Esophagus squamous epithelium (tissue), 5 donors: ENCODE measurements at places on chromosomes 7 and 10.

GRCh38 chr10:103640436-103641181 is 147.1 kb downstream of the NEURL1 start:
- no peak for DNase-seq

- no peak for DNase-seq
Observed at GRCh38 chr10:133100706-133101415, 13.1 kb downstream of the ADGRA1 start.

- DNase-seq: no peak
Observed at GRCh38 chr7:127995156-127995880, 35.9 kb downstream of the LRRC4 start.

DNA sequence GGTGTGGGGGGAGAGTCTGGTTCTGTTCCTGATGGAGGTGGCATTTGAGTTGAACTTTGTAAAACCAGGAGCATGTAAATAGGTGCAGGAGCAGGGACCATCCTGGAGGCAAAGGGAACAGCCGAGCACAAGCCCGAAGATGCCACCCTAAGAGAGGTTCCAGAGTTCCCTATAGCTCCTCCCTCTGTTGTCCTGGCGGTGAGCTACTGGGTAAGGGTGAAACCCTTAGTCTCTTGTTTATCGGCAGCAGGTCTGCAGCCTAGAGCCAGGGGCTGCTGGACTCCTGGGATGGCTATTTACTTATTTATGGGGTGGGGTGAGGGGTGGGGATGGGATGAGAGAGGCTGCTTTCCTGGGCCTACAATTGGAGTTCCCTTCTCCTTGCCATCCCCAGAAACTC is 6.5 kb upstream of the LBX1 start:
- no peak for DNase-seq

DNA sequence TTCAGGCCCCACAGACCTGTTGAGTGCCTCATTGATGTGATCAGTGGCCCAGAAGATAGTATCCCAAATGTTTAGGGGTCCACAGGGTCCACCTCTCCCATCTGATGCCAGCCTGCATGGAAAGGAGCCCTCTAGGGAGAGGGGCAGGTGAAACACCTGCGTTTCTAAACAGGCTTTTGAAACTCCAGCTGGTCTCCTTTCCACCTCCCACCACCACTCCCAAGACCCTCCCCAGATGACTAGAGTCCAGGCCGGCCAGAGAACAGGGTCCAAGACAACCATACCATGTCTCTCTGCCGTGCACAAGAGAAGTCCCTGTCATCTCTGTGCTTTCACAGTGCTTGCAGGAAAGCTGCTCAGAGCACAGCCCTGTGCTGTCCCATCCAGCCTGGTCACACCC is 105.0 kb upstream of the NANOS1 start:
- DNase-seq: no peak

DNA sequence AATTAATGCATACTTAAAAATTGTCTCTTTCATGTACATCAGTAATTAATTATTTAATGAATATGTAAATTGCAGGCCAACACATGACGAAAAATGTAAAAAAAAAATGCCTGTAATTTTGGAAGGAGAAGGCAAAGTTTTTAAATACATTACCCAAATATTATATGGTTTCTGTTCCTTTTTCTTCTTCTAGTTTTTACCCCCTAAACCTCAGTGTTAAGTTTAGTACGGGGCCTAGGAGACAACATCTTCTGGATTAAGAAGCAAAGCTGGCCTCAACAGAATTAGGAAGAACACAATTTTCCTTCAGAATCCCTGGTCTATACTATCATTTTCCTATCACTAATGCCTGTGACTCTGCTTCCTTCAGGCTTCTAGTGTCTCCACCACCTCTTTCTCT is 459.3 kb upstream of the NRP1 start:
- DNase-seq: no peak

GRCh38 chr7:45118889-45119331 is 7.4 kb upstream of the TBRG4 start:
- DNase-seq: no peak

DNA sequence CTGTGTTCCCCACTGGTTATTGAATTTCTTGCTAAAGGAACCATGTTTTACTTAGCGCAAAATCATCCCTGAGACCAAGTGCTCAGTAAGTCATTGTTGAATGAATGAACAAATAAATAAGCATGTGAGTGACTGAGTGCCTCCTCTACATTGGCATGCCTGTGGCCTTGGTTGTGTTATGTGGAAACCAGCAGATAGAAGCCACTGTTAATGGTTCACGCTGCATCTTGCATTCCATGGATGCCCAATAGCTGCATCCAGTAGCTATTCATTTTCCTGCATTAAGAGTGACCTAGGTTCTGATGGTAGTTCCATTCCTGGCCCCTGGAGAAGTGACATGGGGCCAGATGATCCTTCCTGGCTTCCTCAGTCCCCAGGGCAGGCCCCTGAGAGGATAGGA is 113.3 kb upstream of the BMPER start:
- no peak for DNase-seq

DNA sequence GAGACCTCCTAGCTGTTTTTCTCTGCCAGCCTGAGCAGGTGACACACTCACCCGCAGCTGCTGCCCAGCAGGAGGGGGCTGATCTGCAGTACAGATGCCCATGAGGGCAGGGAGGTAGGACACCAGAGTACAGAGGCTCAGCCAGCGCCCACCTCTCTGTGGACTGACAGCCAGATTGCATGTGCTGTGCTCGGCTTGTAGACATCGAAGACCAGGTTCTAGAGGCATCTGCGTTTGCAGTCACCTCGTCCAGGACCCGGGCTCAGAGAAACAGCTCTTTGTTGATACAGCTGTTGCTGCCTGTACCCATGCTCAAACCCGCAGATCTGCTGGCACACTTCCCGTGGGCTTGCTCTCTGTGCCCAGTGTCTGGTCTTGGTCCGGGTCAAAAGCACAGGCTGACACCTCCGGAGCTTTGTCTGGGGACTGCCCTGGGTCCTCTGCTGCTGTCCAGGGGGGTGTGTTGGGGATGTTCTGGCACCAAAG is 224.7 kb downstream of the GLRX3 start:
- DNase-seq: no peak

DNA sequence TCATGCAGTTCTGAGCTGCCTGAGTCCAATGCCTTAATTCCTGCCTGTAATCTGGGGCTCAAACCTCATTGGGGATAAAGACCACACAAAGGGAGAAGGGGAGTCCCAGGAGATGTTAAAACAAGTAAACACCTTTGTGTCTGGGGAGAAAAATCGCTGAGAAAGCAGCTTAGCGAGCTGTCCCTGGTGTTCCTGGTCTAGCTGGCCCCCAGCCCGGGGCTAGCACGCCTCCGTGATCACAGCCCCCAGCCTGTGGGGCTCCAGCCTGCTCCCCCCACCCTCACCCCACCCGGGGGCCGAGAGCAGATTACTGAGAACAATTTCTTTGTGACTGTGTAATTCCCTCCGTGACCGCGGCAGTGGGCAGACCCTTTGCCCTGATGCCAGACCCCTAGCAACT is 24.8 kb downstream of the DPCD start:
- no peak for DNase-seq

DNA sequence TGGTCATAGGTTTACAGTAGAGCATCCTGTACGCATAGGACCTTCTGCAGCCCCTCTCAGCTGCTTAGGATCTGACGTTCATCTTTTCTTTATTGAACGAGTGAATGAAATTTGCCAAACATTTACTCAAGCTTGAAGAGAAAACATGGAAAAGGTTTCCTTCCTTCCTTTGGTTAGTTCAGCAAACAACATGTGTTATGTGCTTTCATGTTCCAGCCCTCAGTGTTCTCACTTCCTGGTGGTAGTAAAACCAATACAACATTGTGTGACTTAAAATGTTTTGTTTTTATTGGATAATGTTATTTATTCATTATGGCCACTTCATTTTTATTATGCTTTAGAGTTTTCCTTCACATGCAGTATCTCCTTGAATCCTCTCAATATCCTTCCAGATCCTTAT is 1.4 kb upstream of the CDCA7L start:
- DNase-seq: no peak

DNA sequence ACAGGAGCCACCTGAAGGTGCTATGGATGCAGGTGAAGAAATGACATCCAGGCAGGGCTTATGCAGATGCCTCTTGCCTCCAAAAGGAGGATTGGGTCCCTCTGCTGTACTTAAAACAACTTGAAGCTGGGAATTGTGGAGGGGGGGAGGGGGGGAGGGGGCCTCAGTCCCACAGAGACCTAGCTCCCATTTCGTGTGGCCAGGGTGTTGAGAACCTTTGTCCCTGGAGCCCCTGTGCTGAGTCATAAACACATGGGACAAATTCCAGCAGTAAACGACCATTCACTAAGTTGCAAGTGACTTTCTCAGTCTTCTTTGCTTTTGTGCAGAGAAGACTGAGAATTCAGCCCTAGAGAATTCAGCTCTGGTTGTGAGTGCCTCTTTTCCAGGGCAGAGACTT is 96.5 kb upstream of the PODXL start:
- DNase-seq: no peak

GRCh38 chr7:5549096-5549763 is 125.6 kb upstream of the TNRC18 start:
- no peak for DNase-seq

DNA sequence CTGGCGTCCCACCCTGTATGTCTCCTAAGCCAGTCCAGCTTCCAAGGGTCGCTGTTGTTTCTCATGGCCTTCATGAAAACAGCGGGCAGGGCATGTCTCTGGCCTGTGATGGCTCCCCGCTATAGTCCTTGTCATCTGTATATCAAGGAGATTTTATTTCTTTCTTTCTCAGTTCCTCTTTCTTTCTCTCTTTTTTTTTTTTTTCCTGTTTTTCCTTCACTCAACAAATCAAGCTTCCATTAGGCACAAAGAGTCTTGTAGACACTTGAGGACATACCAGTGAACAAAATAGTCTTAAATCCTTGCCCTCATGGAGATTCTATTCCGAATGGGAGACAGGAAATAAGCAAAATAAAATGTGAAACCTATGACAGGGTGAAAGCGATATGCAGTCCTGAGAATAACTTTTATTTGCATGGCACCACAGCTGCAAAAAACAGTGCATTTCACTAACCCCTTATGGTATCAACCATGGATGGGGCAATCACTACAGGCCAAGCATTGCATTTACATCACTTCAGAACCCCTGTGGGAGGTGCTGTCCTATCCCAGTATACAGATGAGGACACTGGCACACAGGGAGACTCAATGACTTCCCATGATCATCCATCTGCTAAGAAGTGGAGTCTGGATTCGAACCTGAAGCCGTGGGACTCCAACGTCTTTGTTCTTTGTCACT is 50.7 kb downstream of the SYPL1 start:
- DNase-seq: no peak

GRCh38 chr10:43257347-43258210 is 9.3 kb downstream of the RASGEF1A start:
- no peak for DNase-seq

- no peak for DNase-seq
Observed at GRCh38 chr10:33248638-33249037, 85.8 kb downstream of the NRP1 start.

DNA sequence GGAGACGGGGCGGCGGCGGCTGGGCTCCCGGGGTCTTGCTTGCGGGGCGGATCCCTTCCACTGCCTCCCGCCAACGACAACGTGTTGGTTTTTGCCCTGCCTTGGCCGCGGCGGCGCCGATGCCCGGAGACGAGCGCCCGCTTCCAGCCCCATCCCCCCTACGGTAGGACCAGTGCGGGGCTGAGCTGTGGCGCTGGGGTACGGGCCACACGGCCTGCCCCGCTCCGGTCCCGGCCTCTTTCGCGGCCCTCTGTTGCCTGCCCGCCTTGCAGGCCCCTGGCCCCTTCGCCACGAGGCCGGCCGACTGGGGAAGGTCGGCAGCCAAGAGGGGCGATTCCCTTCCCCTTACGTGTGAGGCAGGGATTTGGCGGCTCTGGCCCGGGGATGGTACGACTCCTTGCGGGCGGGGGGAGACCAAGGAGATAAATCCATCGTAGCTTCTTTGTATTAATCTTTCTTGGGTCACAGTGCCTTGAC is 488 bp downstream of the EIF4H start:
- DNase-seq: no peak

- no peak for DNase-seq
Observed at GRCh38 chr10:76310588-76311080, 879.2 kb downstream of the LRMDA start.

DNA sequence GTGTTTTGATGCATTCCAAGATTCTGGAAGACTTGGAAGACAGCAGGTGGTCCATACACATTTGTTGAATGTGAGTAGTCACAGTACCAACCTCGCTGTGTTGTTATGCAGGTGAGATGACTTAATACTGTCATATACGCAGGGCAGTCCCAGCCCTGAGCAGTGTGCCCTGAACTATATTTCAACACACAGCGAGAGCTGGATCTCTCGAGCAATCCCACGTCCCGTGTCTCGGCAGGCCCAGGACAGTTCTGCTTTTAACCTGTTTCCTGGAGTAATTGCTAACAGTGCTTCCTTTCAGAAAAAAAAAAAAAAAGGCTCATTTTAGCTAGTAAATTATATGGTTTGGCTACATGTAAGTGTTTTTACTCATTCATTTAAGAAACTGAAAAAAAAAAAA is 179.7 kb downstream of the PRKCQ start:
- no peak for DNase-seq

GRCh38 chr7:105156731-105157130 is 142.7 kb downstream of the KMT2E start:
- DNase-seq: no peak

GRCh38 chr10:110110338-110110737 is 97.1 kb upstream of the MXI1 start:
- DNase-seq: no peak

GRCh38 chr10:125035136-125035535 is 93.2 kb downstream of the ZRANB1 start:
- no peak for DNase-seq

GRCh38 chr10:27490807-27491206 is 13.3 kb upstream of the RAB18 start:
- DNase-seq: no peak

GRCh38 chr10:46224414-46224682 is 62.4 kb upstream of the ANTXRL start:
- no peak for DNase-seq

GRCh38 chr10:117694190-117694589 is 151.6 kb downstream of the EMX2 start:
- no peak for DNase-seq

DNA sequence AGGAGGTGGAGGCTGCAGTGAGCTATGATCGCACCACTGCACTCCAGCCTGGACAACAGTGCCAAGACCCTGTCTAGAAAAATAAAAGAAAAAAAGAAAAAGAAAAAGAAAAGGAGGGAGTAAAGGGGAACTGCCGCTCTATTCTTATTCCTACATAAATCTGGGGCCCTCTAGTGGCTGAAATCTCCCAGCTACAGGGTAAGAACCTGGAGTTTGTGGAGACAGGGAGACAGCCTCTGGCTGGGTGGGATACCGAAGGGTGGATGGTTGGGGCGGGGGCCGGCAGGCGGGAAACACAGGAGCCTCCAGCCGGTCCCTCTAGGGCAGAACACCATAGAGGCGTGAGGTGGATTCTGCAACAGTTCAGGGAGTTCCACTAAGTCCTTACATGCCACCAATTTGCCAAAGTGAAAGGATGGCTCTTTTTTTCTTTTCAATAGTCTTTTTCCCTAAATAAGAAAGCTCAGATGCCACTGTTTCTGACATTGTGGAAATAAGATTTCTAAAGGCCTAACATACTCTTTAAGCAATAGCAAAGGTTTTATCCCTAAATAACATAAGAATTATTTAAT is 117.3 kb downstream of the SVIL start:
- DNase-seq: no peak

- DNase-seq: no peak
Observed at GRCh38 chr7:107948645-107949442, 54.1 kb downstream of the LAMB1 start.

- no peak for DNase-seq
Observed at GRCh38 chr10:71276873-71277272, 42.2 kb upstream of the SLC29A3 start.
